Thymus (tissue), 14 donors: ENCODE measurements at places on chromosomes 4 and X. TPM values are rescaled to one million over a fixed set of nuclear protein-coding genes. Genes with fewer than 3 reads are reported as not detected.
A peak's percentile ranks its signal among the peaks of the same experiment; 100 is the strongest.

The FGF16 gene
- total RNA-seq = not detected

The USP17L30 gene
- total RNA-seq = not detected

DNA sequence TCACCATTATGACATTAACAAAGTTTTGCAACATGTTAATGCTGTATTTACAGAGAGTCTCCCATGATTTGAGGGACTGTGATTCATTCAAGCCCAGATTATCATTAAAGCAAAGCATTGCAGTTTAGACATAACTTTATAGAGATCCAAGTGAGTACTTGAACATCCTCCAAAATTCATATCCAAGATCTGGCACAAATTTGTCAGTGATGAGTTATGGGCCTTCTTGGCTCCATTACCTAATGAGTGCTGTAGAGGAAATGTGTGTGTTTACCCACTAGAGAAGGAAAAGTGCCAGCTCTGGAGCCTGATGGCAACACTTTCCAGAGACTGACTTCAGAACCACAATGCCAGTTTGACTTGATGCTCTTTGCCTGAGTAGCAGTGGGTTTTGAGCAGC, 432.3 kb downstream of the GALNTL6 start:
- no peaks in the 10 kb centered on the region for H3K4me1 ChIP-seq
- H3K36me3 ChIP-seq = no peaks in the 10 kb centered on the region
- H3K4me3 ChIP-seq = no peak overlapping the region
- no peaks in the 10 kb centered on the region for H3K27me3 ChIP-seq
- no peak overlapping the region for H3K27ac ChIP-seq
- DNase-seq = no peak

DNA sequence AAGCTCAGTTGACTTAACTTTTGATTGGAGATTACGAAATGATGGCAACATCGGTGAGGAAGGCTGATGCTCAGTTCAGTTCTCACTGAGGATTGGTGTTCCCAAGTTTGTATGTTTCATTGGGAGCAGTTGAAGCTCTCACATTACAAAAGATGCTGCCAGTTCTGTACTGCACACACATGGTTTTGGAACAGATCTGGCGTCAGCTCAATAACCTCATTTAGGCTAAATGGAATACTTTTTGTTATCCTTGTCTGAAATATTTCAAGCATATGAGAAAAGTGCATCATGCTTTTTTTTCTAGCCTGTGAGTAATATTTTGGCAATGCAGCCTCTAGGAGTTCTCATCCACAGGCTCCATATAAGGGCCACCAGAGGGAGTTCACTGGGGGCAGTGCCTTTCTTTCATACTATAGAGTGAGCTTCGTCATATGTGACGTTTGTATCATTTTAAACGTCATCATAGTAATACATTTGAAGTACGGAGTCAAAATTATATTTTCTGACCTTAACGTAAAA, 4.1 kb downstream of the ENPEP start:
- no peaks in the 10 kb centered on the region for H3K36me3 ChIP-seq
- no peak overlapping the region for H3K4me3 ChIP-seq
- no peak for DNase-seq

DNA sequence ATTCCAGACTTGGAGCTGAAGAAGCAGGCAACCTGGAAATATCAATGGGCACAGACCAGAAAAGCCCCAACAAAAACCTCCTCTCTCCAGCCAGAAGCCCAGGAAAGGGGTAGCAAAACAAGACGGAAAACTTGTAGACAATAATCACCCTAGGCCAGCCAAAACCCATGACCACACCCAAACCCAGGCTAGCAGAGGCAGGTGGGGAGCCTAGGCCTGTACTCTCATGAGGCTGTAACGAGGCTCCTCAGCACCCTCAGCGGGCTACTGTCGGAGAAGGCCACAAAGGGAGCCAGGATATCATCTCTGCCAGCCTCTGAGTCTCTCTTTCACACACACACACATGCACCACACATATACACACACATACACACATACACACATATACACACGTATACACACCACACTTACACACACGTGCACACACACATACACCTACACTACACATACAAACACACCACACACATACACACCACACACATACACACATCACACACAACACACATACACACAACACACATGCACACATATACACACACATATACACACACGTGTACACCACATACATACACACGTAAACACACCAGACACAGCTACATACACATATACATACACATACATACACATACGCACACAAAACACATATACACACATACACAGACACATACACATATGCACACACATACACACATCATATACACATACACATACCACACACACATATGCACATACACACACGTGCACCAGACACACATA, 90.6 kb downstream of the FHDC1 start:
- H3K4me3 ChIP-seq = no peak overlapping the region
- H3K27me3 ChIP-seq = no peaks in the 10 kb centered on the region
- no peak for DNase-seq

DNA sequence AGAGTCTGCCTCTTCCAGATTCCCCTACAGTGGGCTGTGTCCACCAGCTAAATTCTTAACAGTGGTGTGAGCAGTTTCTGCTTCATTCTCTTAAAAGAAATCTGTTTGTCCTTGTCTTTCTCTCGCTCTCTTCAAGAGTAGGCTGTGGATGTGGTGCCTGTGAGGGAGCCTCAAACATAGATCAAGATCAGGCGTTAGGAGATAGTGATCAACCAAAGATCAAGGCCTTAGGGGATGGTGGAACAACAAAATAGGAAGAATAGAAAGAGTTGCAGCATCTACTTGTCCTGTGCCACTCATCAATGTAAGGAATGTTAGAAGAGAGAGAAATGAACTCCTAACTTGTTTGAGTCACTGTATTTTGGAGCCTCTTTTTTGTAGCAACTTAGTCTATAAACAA, 144.2 kb downstream of the AASDH start:
- H3K27me3 ChIP-seq = no peaks in the 10 kb centered on the region
- no peak for DNase-seq
- H3K4me3 ChIP-seq = no peak overlapping the region
- no peaks in the 10 kb centered on the region for H3K4me1 ChIP-seq

- peak overlapping the region; percentile 26 for H3K4me3 ChIP-seq
Observed at GRCh38 chr4:180057891-180058671, 2185.1 kb upstream of the TENM3 start.

- H3K27me3 ChIP-seq = no peaks in the 10 kb centered on the region
- H3K36me3 ChIP-seq = no peaks in the 10 kb centered on the region
- no peak overlapping the region for H3K27ac ChIP-seq
- DNase-seq = no peak
- H3K4me1 ChIP-seq = no peaks in the 10 kb centered on the region
- H3K4me3 ChIP-seq = no peak overlapping the region
Observed at GRCh38 chr4:29541757-29542156, 1178.4 kb upstream of the PCDH7 start.
